ENCODE measurements at places on chromosomes 5 and 9.

GRCh38 chr5:43515678-43516048 is 715 bp upstream of the C5orf34 start:
- no peak for DNase-seq

DNA sequence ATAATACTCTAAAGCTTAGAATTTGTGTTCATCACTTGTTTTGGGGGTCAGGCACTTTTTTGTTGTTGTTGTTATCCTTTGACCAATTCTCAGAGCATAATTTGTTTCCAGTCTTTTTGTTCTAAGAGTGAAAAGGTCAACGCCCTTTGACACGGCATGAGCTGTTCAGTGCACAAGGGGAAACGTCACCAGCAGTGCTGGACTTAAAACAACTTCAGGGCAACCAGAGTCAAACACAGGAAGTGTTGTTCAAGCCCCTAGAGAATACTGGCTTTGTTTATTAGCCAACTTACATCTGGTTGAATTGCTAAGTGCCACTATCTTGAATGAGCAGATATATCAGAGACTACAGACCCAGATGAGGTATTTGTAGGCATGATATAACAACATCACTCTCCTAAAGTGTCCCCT is 368.9 kb downstream of the TMEM161B start:
- no peak for DNase-seq

GRCh38 chr9:132849185-132849706 is 28.8 kb downstream of the AK8 start:
- no peak for DNase-seq

- DNase-seq, result no peak
These were observed 362.5 kb upstream of the CCNH start for GRCh38 chr5:87775228-87775627.

GRCh38 chr5:127515693-127516440 is 1.6 kb upstream of the PRRC1 start:
- DNase-seq, result no peak

All from stimulated activated CD8-positive, alpha-beta memory T cell treated with anti-CD3 and anti-CD28 coated beads, Interleukin-7, amount 100 ng/mL, for 48 hours (primary cell).